Small intestine (tissue), 16 donors: ENCODE measurements at places on chromosomes 6 and 20. TPM values are rescaled to one million over a fixed set of nuclear protein-coding genes. Genes with fewer than 3 reads are reported as not detected.

The CEP85L gene
- polyA plus RNA-seq: 2.2 TPM

GRCh38 chr6:43871284-43871683, 101.3 kb downstream of the VEGFA start:
- no peak for DNase-seq

- DNase-seq: peak; percentile 33
Measured at GRCh38 chr6:157187182-157188083, 135.9 kb downstream of the TMEM242 start.

The HCK gene
- 34.0 TPM for polyA plus RNA-seq

The BPIFB1 gene
- polyA plus RNA-seq: not detected

DNA sequence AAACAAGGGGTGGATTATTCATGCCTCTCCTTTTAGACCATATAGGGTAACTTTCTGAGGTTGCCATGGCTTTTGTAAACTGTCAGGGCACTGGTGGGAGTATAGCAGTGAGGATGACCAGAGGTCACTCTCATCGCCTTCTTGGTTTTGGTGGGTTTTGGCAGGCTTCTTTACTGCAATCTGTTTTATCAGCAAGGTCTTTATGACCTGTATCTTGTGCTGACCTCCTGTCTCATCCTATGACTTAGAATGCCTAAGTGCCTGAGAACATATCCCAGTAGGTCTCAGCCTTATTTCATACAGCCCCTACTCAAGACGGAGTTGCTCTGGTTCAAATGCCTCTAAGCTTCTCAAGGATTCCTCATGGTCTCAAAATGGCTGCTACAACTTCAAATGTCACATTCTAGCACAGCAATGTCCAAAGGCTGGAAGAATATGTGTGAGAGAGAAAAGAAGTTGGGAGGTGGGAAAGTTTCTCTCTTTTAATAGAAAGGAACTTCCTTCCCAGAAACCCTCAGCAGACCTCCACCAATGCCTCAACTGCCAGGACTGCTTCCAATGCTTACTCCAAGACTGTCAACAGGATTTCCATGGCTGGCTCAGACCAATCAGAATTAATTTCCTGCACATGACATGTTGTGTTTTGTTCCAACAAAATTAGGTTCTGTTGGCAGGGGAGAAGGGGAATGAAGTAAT, 46.6 kb upstream of the SLC9A8 start:
- no peak for DNase-seq

DNA sequence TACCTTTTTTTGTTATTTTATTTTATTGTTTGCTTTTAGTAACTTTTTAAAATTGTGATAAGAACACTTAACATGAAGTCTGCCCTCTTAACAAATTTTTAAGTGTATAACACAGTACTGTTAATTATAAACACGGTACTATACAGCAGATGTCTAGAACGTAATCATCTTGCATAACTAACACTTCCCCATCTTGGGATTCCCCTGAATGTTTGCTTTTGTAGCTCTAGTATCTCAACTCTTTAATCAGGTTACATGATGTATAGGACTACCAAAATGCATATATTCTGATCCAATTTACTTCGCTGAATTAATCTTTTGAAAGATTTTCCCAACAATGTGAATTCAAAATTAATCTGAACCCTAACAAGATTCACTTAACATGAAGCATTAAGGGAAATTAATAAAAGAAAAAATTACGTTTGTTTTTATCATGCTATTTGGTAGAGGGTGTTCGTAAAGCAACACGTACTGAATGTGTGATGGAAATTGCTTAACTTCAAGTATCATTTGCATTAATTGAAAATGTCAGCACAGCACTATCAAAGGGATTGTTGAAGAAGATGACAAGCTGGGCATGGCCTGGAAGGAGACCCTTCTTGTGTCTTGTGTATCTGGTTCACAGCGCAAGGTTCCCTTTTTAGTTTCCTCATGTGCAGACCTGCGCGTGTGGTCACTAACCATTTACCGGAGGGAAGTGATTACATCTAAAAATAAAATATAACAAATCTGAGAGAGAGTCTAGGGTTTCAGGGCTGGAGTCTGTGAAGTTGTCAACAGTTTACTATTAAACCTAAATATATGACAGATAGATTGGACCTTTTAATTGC, 15.2 kb downstream of the COL19A1 start:
- DNase-seq: no peak

- DNase-seq: no peak
Measured at GRCh38 chr6:134182528-134182927, 130.1 kb upstream of the SLC2A12 start.

The ETV7 gene
- 12.5 TPM for polyA plus RNA-seq

The CGAS gene
- polyA plus RNA-seq: 2.5 TPM

- DNase-seq: no peak
Measured at GRCh38 chr6:165325609-165326008, 16.2 kb upstream of the C6orf118 start.

The CCN5 gene
- polyA plus RNA-seq: 1.9 TPM

GRCh38 chr6:18931086-18931485, 543.9 kb downstream of the RNF144B start:
- DNase-seq: no peak

DNA sequence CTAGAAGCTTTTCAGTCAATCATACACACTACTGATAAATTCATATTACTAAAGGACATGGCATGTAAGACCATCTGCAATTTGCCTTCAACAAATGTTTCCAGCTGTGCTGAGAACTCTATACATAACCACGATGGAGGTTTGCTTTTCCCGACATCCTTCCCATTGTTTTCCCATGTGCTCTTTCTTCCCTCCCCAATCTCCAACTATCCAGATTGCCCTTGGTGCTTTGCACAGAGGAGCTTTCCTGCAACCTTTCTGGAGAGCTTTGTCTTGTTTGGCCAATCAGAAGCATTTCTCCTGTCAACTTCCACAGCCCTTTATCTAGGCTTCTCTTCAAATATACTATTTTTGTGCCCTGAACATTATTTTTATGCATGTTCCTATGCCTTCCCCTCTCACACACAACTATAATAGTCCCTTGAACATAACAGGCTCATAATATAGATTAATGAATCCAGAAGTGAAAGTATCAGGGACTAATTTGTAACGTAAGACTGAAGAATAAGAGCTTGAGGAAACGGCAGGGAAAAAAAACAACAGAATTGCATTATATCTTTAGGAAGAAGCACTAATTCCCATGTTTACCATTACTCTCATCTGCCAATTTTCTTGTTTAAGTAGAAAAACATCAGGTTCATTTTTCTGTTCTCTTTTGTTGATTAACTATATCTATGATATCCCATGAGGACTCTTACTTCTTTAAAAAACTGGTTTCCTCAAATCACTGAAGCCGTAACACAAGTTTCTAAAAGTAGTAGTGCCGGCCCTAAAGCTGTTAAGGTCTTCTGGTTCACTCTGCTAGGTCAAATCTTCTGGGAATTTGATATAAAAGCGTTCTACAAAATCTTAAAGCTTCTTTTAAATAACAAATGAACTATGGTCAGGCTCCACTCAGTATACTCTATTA, 20.1 kb downstream of the SMLR1 start:
- no peak for DNase-seq

GRCh38 chr6:72969666-72970065, 255.6 kb downstream of the KHDC1L start:
- DNase-seq: no peak

GRCh38 chr20:47878601-47879027, 93.3 kb upstream of the SULF2 start:
- DNase-seq: no peak

DNA sequence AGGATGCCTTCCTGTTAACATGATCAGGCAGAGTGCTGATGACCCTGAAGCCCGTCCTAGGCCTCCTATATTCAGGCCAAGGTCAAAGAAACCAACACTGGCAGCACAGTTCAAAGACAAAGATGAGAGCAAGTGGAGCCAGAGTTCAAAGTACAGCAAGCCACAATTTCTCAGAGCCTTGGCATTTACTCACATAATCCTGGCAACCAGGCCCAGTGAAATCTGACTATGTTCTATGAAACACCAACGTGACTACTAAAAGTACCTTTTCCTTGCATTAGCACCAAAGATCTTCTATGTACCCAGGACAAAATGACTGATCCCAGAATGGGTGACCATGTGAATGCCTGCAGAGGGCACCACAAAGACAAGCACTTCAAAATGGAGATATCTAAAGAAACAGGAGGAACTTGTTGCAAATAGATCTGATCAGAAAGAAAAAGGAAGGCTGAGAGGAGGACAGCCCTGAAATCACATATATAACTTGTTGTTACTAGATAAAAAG, 3.9 kb downstream of the NFS1 start:
- DNase-seq: peak; percentile 45

The FHL5 gene
- polyA plus RNA-seq: not detected

DNA sequence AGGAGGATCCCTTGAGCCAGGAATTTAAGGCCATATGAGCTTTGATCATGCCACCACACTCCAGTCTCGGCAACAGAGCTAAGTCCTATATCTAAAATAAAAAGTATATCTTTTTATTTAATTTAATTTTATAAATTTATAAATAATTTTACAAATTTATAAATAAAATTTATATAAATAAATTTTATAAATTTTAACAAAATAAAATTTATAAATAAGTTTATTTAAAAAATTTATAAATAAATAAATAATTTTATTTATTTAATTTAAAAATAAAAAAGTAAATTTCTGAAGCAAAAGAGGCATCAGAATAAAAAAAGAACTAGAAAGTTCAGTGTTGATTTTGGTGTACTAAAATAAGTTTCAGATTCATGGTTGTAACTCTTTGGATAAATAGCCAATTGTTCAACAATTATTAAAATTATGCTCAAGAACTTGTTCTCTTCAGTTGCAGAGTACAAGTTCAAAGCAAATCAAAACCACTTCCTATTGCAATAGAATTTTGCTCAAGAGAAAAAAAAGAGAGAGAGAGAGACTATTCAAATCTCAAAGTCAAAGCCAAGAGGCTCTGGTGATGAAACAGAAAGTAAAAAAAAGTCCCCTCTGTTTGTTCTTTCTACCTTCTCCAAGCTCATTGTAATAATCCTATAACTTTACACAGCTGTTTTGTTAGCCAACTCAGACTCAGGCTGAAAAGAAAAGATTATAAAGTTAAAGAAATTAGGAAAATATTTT, 547.5 kb upstream of the ADGRB3 start:
- no peak for DNase-seq

DNA sequence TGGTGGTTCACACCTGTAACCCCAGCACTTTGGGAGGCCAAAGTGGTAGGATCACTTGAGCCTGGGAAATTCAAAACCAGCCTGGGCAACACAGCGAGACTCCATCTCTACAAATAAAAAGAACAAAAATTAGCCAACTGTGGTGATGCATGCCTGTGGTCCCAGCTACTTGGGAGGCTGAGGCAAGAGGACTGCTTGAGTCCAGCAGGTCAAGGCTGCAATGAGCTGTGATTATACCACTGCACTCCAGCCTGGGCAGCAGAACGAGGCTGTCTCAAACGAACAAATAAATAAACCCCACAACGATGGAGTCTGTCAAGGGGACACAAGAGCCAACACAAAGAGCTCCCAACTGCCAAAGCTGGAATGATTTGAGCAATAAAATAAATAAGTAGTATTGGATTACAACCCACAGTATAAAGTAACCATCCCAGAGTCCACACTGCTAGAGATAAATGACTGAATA, 13.5 kb downstream of the ZMYND8 start:
- DNase-seq: no peak

The BTN2A1 gene
- polyA plus RNA-seq: 19.6 TPM
